CD8-positive, alpha-beta memory T cell (primary cell): ENCODE measurements at places on chromosomes 12 and 14.

DNA sequence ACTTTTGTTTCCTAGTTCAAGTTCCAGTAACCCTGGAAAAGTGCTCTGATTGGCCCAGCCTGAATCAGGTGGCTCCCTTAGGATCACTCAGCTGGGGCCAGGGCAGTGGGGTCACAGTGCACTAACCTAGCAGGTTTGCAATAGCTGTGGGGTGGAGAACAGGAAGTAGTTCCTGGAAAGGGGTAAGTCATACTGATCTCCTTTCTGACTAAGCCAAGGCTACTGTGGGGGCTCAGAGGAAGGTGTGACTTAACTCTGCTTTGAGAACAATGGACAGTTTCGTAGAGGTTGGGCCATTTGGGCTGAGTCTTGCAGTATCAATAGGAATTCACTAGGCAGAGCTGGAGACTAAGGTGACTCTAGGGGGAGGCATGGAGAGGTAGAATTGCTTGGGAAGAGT, 89.4 kb downstream of the KIF26A start:
- DNase-seq, result no peak

DNA sequence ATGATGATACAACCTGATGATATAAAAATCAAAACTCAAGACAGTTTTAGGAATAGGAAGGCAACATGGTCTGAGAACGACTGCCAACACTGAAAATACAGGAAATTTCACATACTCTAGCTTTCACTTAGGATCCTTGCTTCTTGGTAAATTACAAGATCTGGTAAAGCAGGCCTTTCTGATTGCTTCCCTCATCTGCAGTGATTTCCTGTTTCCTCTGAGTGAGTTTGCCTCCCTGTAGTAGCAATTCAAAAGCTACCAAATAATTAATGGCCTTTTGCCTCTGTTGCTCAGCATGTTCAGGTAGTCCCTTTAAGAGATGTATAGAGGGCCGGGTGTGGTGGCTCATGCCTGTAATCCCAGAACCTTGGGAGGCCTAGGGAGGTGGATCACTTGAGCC, 2.0 kb upstream of the IRAK3 start:
- DNase-seq, result no peak

GRCh38 chr12:53998900-53999236, 1.1 kb upstream of the HOXC9 start:
- no peak for DNase-seq

DNA sequence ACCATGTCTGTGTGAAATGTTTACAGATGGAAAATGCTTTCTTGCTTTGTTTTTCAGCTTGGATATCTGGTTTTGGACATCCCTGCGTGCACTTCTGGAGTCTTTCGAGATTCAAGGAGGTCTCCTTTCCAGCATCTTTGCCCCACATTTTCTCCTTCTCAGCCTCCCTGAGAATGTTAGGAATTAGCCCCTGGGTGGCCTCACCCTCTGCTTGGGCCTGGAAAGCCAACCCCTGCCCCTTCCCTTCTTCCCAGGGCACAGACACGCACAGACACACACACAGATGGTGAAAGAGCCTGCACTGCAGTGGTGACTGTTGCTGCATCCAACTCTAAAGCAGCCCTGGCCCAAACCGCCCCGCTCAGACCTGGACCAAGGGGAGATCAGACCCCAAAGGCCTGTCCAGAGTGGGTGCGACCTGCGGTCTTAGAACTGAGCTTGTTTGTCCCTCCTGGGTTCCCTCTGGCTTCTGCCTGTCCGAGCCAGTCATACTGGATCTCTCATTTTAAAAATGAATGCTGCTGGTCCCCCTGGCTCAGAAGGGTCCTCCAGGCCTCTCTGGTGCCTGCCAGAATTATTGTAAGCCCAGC, 8.7 kb upstream of the NCOR2 start:
- no peak for DNase-seq

- no peak for DNase-seq
Observed at GRCh38 chr14:49050822-49051221, 535.4 kb downstream of the RPS29 start.

DNA sequence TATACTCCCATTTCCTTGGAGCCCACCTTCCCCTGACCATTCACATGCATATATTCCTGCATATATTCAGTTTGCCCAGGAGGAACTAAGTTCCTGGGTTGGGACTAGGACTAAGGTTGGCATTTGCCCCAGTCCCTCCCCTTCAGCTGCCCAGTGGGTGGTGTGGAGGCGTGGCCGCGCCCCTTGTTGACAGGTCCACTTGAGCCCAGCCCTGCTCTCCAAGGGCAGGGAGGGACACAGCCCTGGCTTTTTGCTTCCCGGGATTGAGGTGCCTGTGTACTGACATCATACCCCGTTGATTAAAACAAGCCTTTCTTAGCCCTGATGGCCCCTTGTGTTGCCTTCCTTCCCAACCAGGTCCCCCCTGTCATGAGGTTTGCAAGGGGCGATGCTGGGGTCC, 7.3 kb downstream of the ERBB3 start:
- DNase-seq, result no peak

GRCh38 chr14:34931206-34931605, 51.6 kb upstream of the SRP54 start:
- DNase-seq, result peak; percentile 68

DNA sequence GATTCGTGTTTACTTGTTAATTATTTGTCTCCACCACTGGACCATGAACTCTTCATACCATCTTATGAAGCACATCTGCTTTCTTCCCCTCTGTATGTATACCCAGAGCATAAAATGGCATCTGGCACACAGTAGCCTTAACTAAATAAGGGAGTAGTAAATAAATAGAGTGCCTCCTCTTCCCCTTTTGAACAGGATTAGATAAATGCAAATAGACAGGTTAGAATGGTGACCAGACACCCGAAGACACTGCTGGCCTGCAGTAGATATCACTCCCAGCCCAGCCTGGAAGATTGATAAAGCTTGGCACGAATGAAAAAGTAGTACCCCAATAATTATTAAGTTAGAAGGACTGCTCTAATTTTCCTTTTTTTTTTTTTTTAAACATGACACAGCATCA, 6.9 kb downstream of the GALNT4 start:
- DNase-seq, result no peak

DNA sequence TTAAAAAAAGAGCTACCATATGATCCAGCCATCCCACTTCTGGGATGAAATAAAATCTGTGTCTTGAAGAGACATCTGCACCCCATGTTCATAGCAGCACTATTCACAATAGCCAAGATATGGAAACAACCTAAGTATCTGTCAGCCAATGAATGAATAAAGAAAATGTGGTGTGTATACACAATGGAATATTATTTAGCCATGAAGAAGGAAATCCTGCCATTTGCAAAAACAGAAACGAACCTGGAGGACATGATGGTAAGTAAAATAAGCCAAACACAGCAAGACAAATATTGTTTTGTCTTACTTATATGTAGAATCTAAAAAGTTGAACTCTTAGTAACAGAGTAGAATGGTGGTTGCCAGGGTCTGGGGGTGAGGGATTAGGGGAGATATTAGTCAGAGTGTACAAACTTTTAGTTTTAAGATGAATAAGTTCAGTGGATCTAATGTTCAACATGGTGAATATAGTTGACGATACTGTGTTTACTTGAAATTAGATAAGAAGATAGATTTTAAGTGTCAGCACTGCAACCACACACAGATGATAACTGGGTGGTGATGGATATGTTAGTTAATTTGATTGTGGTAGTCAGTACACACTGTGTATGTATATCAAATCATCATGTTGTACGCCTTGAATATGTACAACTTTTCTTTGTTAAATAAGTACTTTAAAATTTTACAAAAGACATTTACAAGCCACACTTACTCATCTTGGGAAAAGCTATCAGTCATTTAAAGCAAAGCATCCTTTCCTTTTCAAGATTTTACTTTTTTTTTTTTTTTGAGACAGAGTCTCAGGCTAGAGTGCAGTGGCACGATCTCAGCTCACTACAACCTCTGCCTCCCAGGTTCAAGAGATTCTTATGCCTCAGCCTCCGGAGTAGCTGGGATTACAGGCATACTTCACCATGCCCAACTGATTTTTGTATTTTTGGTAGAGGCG, 89.9 kb downstream of the BICD1 start:
- no peak for DNase-seq

- DNase-seq, result no peak
Observed at GRCh38 chr12:93585247-93585646, 12.8 kb downstream of the SOCS2 start.

- no peak for DNase-seq
Observed at GRCh38 chr12:13970803-13971202, 10.6 kb downstream of the GRIN2B start.

- DNase-seq, result no peak
Observed at GRCh38 chr12:46546634-46547273, 174.2 kb upstream of the SLC38A2 start.
